ENCODE measurements at places on chromosomes 2 and 18.

DNA sequence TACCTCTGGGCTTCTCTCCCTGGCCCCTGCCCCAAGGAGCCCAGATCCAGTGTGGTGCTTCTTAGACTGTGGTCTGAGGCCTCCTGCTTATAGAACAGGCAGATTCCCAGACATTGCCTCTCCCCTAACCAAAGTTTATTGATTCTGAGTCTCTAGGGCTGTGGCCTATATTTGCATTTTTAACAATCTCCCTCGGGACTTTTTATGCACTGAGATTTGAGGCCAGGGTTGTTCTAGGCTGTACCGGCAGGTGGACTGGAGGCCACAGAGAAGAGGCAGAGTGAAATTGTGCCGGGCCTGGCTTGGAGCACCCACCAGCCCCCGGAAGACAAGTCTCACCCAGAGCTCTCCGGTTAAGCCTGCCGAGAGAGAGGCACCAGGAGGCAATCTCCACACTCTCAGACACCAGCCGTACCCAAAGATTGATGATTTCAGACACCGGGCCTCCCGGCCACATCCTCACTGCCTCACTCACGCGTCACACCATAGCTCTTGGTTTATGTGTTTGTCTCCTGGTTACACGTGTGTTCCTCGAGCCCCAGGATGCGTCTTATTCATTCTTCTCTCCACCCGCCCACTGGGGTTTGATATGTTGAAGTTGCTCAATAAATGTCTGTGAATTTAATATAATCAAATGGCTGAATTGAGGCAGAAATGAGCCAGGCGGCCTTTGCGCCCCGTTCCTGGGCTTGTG lies 203.7 kb downstream of the KLHL29 start:
- DNase-seq = no peak

- DNase-seq = no peak
Measured at GRCh38 chr18:73639788-73640187, 507.8 kb downstream of the FBXO15 start.

DNA sequence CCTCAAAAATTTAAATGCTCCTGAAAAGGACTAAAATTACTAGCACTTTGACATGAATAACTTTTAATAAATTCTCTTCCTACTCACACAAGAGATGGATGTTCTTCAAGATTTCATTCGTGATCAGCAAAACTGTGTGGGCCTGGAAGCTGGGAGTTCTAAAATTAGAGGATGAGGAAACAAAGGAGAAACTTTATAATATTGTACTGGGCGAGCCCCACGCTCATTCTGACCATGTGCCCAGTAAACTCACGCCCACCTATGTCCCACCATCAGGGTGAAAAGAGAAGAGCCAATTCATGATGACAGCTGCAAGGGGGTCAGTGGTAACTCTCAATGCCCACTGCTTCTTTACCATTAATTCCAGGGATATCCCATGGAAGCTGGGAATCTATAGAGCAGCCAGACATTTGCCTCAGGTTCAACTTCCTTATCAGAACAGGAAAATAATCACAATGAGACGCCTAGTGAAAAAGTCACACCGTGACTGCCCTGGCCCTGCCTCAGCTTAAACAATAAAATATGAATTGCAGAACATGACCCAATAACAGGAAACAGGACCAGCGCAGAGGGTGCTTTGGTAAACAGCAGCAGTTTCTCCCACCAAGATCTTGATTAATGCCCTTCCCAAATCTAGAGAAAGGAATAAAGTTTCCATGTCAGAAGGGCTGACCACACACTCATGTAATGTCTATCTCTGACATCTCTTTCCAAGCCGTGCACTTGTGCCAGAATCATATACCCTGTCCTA lies 438.6 kb downstream of the TXNL1 start:
- DNase-seq = no peak

GRCh38 chr2:188314314-188315054 lies 22.8 kb downstream of the GULP1 start:
- no peak for DNase-seq

DNA sequence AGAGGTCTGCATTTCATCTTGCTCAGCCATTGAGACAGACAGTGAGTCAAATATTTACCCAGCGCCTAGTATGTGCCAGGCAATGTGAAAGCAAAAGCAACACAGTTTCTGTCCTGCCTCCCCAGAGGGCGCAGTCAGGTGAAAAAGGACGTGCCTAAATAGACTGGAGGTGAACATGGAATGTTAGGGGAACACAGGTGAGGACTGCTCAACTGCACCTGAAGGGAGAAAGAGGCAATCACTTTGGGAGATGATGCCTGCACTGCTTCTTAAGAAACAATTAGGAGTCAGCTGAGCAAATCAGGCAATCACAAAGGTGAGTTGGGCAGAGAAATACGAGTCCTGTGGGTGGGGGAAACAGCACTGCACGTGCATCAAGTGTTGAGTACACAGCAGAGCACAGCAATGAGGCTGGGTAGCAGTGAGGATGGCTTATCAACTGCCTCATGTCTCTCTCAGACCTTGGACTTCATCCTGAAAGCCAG lies 218.3 kb upstream of the SMAD7 start:
- DNase-seq = no peak

DNA sequence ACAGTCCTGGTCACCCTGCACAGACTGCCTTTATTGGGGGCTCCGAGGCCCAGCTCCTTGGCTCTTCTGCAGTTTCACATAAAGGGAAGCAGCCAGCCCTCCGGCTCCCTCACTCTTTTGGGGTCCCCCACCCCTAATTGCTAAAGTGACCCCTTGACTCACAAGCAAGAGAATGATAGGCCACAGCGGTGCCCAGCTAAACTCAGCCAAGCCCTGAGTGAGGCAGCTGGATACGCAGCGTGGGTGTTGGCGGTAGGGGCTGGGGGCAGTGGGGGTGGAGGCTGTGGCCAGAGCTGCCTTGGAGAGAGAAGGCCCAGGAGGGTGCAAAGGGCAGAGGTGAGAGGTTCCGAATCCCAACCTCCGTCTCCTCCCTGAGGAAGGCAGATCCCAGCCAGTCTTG lies 25.5 kb upstream of the ALPP start:
- no peak for DNase-seq

GRCh38 chr2:180539541-180539940 lies 440.9 kb upstream of the UBE2E3 start:
- DNase-seq = no peak

DNA sequence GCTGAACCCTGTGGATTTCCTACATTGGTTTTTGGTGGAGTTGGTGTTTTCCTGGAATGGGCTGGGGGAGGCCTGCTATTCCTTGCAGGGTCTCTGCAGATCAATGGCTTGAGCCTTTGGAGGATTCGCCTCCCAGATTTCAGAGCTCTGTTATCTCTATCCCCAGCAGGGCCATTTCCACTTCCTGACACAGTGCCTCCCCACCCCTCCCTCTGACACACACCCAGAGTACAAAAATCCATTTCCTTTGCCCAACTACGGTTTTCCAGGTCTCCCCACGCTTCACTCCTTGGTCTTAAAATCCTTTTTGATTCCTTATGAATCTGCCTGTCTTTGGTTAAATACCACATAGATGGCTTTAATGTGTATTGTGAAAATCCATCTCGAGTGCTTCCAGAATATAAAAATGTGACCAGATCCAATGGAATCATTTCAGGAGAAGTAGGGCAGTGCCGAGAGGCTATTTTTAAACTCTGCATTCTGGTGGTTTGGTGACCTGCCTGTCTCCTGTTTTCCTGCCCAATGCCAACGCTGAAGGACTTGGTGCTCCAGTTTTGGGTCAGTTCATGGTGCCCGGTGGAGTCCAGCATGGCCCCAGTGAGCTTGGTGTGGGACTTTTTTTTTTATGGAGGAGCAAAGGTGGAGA lies 60.9 kb downstream of the ARL4C start:
- no peak for DNase-seq

DNA sequence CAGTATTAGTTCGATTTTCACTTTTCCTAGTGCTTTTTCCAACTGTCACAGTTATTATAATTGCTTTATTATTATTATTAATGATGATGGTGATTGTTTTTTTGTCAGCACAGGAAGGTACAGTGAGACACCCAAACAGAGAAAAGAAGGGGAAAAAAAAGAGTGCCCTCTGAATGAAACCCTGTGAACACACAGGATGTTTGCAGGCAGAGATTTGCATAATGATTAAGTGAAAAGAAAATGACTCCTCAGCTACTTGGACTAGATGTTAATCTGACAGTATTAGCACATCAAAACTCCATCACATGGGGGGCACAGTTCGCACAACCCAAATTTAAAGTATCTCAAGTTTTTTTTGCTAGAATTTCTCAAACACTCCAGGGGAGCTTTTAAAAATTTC lies 32.9 kb downstream of the ADD2 start:
- no peak for DNase-seq

DNA sequence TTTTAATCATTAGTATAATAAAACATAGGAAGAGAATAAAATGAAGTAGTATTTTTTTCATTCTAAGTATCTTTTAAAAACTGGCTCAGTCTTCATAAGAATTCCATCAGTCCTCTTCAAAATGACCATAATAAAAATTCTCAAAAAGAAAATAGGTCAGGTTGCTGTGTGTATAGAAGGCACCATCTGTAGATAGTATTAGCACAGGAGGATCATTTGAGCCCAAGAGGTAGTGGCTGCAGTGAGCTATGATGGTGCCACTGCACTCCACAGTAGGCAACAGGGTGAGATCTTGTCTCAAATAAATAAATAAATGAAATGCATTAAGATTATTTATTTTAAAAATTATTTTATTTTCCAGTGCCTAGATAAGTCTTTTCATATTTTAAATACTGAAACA lies 475.8 kb downstream of the ZNF804A start:
- no peak for DNase-seq

DNA sequence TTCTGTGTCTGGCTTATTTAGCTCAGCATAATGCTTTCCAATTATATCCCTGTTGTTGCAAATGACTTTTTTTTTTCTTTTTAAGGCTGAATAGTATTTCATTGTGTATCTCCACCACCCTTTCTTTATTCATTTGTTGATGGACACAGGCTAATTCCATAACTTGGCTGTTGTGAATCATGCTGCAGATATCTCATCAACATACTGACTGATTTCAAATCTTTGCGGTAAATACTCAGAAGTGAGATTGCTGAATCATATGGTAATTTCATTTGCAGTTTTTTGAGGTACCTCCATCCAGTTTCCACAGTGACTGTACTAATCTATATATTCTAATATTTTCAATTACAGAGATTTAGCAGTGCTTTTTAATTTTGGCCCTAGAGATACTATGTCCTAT lies 266.2 kb downstream of the TMX3 start:
- DNase-seq = no peak

DNA sequence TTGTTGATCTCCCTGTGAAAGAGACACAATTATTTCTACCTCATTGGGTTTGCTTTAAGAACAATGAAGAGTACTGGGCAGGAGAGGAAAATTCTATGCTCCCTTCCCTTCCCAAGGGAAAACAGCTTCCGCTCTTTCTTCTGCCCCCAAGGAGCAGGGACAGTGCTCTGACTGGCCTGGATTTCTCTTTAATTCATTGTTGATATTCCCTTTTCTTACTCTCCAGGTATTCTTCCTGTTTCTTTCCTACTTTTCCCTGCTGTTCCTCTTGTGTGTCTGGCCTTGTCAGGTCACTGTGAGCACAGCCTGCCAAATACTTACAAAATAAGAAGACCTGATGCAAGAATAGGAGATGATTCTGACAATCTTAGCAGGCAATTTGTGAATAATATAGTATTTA lies 49.6 kb upstream of the SPAG16 start:
- DNase-seq = no peak

- DNase-seq = no peak
Measured at GRCh38 chr18:44602380-44602779, 78.3 kb upstream of the SETBP1 start.
